ENCODE measurements at places on chromosomes 5 and 9.

GRCh38 chr5:141411575-141411974 lies 1.2 kb upstream of the PCDHGA10 start:
- no peak for DNase-seq

- DNase-seq = no peak
These were observed 373.4 kb upstream of the CTNND2 start for GRCh38 chr5:12277504-12278192.

- no peak for DNase-seq
These were observed 71.5 kb upstream of the MEF2C start for GRCh38 chr5:88954511-88954910.

GRCh38 chr5:128796506-128796905 lies 168.8 kb upstream of the SLC27A6 start:
- DNase-seq = peak; percentile 30

DNA sequence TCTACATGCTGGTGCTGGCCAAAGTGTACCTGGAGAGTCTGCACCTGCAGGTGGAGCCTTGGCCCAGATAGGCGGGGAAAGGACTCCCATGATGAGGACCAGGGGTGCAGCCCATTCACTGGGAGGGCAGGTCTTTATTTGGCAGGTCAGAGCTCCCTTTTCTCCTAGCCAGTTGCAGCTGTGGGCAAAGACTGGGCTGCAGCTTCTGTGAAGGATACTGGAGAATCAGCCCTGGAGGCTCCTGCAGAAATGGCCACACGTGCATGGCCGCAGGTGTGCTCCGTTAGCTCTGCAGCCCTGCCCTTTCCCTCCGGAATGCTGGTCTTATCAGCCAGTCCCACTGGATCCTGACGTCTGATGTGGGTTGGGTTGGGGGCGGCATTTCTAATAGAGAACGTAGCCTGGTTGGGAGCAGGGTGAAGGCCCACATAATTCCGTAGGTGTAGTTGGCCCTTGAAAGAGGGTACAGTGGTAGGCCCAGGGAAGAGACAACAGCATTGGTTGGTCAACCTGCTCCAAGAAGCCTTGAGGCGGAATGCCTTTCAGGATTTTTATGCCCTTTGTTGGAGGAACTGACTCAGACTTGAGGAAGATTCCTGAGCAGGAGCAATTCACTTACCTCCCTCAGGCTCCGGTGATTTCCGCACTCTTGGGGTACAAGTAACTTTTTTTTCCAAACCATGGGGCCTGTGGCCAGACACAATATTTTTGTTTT lies 22.0 kb upstream of the TIFAB start:
- no peak for DNase-seq

DNA sequence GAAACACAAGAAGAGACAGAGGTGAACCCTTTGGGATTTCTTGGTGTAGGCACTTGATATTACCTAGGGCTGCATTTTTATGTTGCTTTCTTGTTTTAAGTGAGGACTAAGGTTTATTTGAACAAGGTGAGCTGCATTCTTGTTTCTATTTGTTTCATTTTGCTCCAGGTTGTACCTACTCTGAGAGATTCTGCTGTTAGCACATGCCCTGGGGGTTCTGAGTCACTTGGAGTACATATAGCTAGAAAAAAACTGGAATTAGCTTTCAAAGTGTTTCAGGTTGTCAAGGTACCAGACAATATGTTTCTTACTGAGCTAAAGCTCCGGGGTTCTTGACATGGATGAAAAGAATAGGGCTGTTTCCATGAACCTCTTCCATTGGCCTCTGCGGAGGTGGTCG lies 299.4 kb downstream of the ICE1 start:
- no peak for DNase-seq

GRCh38 chr9:31908158-31908890 lies 476.1 kb upstream of the ACO1 start:
- no peak for DNase-seq

DNA sequence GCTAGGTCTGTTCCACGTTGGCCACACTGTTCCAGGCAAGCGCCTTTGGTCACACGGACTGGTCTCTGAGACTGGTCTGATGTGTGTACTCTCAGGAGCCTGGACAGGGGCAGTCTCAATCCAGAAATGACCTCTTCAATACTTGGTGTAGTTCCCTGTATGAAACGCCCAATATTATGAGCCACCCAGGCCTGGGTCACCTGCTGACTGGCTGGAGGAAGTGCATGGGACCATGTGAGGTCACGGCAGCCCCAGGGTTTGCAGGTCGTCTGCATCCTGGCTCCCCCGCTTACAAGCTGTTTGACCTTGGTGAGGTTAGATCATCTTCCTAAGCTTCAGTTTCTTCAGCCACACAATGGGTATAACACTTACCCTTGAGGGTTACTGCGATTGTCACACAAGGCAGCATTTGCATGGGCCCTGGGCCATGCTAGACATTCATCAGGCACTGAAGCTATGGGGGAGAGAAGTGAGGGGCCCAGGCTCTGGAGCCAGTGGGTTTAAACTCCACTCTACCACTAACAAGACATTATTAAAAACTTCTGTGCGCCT lies 5.2 kb upstream of the GRHPR start:
- DNase-seq = no peak

- DNase-seq = peak; percentile 12
These were observed 311.1 kb downstream of the CDH18 start for GRCh38 chr5:19676895-19677294.

DNA sequence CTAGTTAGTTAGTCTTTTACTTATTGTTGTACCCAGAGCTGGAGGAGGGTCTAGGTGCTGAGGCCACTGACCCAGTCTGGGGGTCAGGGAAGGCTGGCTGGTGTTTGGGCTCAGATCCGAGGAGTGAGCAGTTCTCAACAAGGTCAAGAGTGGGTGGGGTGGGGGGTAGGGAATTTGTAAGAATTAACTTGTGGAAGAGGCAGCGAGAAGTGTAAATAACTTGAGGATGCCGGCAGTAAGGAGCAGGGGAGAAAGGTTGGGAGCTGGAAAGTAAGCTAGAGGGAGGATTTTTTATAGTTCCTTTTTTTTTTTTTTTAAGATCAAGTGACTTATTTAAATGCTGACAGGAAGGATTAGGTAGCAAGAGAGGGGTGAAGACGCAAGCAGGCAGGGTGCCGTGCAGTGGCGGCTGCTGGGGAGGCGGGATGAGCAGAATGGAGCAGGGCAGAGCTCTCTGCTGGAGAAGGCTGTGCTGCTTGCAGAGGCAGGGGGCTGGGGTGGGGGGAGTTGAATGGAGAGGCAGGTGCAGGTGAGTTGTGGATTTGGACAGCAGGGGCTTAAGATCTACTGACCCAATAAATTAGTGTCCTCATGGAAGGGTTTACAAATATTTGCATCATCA lies 35.3 kb upstream of the SMIM32 start:
- no peak for DNase-seq

DNA sequence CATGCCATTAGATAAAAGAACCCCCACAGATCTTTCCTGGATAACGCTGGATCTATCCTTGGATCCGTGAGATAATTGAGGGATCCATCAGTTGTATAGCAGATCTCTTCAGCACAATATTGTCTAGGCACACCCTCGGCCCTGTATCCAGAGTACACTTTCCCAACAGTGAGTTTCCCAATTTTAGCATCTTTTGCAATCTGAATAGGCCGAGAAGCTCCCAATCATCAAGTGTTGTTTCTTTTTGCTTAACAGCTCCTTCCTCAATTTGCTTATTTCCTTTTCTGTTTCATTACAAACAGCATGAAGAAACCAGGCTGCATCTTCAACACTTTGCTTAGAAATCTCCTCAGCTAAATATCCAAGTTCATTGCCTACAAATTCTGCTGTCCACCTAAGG lies 4.4 kb upstream of the SPTLC1 start:
- DNase-seq = no peak

DNA sequence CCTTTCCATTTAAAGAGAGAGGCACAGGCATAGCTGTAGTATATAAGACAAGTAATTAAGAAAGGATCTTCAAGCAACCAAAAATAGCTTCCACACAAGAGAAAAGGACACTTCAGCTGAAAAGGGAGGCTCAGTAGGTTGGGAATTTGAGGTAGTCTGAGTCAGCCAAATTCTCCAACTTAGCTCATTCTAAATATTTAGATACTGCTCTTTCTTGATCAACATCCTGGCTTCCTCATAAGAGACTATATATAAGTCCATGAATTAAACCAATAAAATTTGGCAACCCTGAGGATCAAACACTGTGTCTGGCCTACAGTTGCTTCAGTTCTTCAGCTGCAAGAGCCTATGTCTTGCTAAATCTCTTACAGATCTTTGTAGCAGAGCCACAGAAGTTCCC lies 17.8 kb downstream of the HINT1 start:
- DNase-seq = no peak

GRCh38 chr5:174693697-174694385 lies 30.5 kb upstream of the MSX2 start:
- DNase-seq = no peak

GRCh38 chr5:132506094-132506692 lies 15.6 kb upstream of the IRF1 start:
- peak; percentile 92 for DNase-seq

DNA sequence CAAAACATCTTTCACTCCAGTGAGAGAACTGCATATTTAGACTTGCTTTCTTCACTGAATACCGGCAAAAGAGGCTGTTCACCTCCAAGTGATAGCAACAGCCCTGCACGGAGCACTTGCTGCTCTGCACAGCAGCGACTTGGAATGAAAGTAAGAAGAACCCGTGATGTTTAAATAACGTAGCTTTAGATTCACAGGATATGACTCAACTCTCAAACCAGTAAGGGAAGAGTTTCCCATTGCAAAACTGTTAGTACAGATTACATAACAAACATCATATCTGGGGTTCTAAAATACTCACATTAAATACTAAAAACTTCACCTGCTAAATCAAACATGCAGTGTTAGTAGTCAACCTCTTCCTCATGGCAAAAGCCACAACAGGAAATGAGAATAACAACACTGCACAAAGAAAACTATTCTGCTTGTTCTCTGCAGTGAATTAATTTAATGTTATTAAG lies 203.4 kb downstream of the MCTP1 start:
- DNase-seq = peak; percentile 51

DNA sequence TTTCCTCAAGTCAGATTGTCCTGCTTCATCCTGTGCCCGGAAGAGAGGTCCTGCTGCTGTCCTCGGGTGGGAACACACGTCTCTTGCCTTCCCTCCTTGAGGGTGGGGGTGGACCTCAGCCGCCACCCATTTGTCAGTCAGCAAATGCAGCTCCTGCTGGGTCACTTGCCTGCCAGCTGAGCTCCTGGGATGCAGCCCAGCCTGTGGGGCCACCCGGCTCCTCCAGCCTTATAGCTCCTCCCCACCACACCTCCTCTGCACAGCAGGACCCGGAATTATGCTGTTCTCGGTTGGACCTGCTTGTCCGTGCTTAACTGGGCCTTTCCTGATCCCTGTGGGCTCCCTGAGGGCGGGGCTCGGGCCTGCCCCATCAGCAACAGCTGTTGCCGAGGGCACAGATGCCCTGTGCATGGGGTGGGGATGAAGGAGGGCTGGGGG lies 52.7 kb downstream of the RXRA start:
- DNase-seq = no peak

DNA sequence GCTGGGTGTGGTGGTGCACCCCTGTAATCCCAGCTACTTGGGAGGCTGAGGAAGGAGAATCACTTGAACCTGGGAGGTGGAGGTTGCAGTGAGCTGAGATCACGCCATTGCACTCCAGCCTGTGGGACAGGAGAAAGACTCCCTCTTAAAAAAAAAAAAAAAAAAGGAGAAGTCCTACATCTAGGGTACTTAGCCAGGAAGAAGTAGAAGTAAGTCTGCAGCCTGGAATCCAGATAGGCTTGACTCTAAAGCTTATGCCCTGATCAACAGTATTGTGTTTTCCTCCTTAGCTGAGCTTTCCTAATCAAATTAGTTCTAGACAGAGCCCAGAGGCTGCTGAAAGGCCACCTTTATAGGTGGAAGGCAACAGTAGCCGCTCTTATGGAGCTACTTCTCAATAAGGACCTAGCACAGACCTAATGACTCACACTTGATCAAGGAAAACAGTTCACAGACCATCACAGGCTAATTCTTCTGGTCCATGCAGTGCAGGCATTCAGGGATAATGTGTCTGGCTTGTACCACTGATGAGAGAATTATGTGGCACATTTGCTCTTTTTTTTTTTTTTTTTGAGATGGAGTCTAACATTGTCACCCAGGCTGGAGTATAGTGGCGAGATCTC lies 105.5 kb upstream of the KLF4 start:
- no peak for DNase-seq

DNA sequence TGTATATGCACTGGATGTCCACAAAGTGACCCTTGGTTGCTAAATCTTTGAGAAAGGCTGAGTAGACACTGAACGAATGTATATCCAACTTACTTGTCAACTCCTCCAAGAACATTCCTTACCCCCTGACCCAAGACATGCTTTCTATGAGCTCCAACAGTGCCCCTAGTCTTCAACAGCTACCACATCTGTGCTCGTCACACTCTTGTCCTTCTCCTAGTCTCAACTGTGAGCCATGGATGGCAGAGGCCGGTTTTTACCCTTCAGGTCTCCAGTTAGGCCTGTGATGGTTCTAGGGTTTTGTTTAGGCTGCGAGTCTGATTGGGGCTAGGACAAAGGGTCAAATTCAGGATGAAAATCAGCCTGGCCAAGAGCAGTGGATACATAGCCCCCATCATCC lies 19.0 kb upstream of the GPX3 start:
- DNase-seq = no peak

DNA sequence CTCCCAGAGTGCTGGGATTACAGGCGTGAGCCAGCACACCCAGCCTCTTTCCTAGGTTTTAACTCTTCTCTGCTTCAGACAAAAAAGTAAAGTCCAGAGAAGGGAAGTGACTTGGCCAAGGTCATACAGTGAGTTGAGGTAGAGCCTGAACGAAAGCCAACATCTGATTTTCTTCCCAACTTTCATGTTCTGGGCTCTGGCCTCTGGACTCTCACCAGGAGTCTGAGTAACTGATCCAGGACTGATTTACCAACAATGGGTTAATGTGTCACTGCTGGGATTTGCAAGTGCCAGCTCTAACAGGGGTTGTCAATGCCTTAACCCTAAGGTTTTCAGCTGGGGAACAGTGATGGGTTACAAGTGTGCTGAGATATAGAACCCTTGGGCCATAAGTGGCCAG lies 32.2 kb upstream of the LARP1 start:
- DNase-seq = no peak

GRCh38 chr9:112074250-112075008 lies 100.7 kb downstream of the SUSD1 start:
- DNase-seq = peak; percentile 95

DNA sequence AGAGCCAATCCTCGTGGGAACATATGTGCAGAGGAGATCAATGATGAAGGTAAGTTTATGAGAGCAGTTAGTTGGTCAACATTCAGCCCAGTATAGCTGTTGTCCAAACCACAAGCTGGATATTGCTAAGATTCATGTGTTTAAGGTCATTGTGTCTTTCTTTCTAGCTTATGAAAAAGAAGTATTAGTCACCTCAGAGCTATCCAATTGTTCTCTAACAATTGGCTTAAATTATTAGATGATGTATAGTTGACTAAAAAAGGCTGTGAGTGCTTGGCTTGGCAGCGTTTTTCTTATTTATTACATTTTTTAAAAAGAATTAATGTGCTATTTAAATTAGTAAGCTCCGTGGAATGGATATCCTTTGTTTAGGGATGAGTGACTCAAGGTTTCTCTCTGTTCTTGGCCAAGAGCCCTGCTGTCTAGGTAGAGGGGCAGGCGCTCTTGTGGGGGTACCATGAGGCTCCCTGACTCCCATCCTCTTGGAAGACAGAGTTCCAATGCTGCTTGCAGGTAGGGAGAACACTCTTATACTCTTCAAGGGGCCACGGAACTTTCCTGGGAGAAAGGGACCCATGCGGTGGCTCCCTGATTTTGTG lies 487.4 kb downstream of the IRX1 start:
- DNase-seq = peak; percentile 65

- DNase-seq = no peak
These were observed 4.1 kb upstream of the CXXC5 start for GRCh38 chr5:139644001-139644456.

- DNase-seq = no peak
These were observed 216.9 kb downstream of the SH3GL2 start for GRCh38 chr9:17795744-17796143.

GRCh38 chr9:105510024-105510423 lies 47.9 kb upstream of the FKTN start:
- DNase-seq = peak; percentile 60

Measured in fibroblast of skin of left quadriceps (primary cell).